ENCODE measurements at places on chromosomes 1 and 21.
A peak's percentile ranks its signal among the peaks of the same experiment; 100 is the strongest.

DNA sequence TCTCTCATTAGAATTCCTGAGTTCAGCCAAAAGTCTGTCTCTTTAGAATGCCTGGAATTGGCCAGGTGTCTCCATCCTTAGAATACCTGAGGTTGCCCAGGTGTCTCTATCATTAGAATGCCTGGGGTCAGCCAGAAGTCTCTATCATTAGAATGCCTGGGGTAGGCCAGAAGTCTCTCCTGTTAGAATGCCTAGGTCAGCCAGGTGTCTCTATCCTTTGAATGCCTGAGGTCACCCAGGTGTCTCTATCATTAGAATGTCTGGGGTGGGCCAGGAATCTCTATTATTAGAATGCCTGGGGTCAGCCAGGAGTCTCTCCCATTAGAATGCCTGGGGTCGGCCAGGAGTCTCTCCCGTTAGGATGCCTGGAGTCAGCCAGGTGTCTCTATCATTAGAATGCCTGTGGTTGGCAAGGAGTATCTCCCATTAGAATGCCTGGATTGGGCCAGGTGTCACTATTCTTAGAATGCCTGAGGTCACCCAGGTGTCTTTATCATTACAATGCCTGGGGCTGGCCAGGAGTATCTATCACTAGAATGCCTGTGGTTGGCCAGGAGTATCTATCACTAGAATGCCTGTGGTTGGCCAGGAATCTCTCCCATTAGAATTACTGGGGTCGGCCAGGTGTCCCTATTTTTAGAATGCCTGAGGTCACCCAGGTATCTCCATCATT, 43.0 kb downstream of the RNF187 start:
- DNase-seq, result no peak

DNA sequence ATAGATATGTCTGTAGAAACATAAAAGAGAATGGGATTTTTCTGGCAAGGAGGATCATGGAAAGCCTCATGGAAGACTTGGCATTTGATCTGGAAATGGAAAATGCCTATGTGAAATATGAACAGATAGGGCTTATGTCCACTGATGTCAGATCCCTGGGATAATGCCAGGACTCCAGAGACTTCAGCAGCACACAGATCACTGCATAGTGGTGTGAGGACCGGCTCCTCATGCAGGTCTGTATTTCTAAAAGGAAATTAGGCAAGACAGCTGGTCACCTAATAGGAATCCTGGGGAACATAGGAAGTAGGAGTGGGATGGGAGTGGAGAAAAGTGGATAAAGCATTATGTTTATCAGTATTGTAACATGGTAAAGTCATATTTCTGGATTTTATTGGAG, 56.8 kb upstream of the IPO9 start:
- no peak for DNase-seq

GRCh38 chr1:32100807-32101708, 6.8 kb upstream of the KPNA6 start:
- no peak for DNase-seq

DNA sequence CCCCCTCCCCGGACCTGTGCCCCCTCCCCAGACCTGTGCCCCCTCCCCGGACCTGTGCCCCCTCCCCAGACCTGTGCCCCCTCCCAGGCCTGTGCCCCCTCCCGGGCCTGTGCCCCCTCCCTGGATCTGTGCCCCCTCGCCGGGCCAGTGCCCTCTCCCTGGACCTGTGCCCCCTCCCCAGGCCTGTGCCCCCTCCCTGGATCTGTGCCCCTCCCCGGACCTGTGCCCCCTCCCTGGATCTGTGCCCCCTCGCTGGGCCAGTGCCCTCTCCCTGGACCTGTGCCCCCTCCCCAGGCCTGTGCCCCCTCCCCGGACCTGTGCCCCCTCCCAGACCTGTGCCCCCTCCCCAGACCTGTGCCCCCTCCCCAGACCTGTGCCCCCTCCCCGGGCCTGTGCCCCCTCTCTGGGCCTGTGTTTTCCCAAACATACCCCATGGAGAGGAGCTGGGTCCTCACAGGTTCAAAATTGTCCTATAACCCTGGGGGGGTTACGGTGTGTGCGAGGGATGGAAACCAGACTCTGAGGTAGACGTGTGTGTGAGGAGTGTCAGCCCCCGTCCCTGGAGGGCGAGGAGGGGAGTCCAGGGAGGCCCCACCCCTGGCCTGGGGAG, 47.6 kb upstream of the POFUT2 start:
- DNase-seq, result no peak

DNA sequence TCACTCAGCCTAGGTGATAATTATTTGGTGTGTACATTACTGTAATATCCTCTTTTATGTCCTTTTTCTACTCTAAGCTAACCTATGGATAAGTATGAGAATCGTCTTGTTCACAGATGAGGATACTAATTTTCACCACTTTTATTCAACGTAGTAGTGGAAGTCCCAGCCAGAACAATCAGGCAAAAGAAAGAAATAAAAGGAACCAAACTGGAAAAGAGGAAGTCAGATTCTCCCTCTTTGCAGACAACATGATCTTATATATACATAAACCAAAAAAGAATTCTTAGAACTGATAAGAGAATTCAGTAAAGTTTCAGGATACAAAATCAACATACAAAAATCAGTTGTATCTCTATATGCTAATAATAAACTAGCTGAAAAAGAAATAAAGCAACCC, 12.6 kb upstream of the RGL1 start:
- DNase-seq, result no peak

DNA sequence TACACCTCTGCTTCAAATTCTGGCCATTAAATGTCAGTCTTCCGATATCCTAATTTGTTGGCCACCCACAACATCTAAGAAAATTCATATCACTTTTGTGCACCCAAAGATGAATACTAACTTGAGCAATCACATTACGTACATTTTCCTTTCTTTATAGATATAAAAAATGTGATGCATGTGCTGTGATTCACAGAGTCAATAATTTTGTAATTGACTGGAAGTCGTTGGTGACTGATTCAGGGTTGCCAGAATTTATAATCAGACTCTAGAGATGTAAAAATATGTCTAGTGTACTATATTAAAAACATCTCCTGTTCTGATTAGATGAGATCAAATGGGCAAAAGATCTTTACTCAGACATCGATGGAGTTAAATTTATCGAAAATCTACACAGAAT, 150.0 kb upstream of the KCTD3 start:
- DNase-seq, result no peak

GRCh38 chr1:47555306-47555705, 117.5 kb downstream of the FOXD2 start:
- no peak for DNase-seq

DNA sequence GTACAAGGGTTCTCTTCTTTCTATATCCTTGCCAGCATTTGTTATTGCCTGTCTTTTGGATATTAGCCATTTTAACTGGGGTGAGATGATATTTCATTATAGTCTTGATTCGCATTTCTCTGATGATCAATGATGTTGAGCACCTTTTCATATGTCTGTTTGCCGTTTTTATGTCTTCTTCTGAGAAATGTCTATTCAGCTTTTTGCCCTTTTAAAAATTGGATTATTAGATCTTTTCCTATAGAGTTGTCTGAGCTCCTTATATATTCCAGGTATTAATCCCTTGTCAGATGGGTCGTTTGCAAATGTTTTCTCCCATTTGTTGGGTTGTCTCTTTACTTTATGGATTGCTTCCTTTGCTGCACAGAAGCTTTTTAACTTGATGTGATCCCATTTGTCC, 19.4 kb upstream of the MRPS14 start:
- DNase-seq, result no peak

- no peak for DNase-seq
These were observed 7.8 kb upstream of the LRP8 start for GRCh38 chr1:53335661-53336060.

DNA sequence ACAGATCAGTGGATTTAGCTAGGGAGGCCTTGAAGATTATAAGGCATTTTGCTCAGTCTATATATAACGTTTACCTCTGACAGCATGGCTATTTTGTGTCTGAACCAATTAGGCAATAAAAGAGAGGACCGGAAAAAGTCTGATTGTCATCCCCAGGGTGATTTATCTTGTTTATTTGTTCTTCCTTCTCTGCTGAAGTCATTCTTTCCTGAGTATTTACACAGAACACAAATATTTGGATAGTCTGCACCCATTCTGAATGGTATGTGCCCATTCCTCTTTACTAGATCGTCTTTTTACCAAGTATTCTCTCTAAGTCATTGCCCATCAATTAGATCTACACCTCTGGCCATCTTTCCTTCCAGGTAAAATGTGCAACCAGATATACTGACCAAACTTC, 1602.9 kb downstream of the KCNT2 start:
- no peak for DNase-seq

DNA sequence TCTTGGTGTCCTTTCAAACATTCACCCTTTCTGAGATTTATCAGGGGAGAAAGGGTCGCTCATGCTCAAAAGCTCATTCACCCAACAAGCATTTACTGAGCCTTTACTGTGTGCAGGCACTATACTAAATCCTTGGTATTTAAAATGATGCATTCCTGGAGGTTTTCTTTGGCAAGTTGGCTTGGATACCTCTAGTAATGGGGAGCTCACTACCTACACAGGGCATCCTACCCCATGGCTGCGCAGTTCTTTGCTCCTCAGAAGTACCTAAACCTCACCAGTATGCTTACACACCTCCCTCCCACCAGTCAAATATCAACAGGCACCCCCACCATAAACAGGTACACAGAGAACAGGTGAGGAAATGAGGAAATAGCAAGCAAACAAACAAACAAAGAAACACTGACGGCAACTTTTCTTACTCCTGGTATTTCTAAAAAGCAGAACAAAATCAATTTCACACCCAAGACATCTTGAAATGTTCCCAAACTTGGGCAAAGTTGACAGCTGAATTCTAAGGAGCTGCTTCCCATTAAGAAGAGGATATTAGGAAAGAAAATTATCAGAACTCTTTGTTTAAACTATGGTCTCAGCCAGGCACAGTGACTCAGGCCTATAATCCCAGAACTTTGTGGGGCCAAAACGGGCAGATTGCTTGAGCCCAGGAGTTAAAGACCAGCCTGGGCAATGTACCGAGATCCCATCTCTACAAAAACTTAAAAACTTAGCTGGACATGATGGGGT, 104.8 kb downstream of the PSMG1 start:
- DNase-seq, result no peak

DNA sequence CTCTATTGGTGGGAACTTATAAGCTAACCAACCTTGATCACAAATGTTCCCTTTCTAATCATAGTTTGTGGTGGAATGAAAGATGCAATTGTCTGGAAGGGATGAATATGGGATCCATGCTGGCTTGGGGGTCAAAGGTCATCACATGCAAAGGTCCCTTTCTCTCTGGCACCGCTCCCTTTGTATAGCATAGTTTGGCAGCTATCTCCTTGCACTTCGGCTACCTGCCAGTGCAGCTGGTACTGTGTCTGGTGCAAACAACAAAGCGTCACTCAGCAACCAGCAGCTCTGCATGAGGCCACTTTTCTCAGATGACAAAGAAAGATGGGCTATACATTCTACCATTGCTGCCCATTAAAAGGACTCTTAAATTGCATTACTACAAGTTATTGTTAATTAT, 188.2 kb upstream of the NFIA start:
- DNase-seq, result peak; percentile 92

DNA sequence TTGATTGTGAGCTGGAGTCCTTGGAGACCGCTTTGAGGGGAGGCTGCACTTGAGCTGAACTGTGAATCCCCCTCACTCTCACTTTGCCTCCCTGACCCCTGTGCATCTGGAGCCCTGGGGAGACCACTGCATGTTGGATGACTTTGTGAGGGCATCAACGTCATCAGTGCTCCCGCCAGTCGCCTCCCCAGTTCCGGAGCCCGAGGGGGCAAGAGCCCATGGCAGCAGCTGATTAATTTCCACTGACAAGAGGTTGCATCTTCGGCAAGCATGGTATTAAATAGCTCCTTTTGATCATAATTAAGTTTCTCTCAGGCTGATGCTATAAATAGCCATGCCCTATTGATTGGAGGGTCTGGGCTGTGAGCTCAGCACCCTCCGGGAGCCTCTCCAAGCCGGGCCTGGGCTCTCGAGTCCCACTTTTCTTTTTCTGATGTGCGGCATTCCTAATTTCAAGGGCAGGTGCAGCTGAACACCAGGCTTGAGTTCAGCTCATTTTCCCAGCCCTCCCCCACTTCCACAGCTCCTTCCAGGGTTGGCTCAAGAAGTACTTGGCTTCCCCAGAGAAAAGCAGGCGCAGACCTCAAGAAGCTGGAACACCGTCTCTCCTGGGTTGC, 33.2 kb downstream of the KCND3 start:
- DNase-seq, result no peak

DNA sequence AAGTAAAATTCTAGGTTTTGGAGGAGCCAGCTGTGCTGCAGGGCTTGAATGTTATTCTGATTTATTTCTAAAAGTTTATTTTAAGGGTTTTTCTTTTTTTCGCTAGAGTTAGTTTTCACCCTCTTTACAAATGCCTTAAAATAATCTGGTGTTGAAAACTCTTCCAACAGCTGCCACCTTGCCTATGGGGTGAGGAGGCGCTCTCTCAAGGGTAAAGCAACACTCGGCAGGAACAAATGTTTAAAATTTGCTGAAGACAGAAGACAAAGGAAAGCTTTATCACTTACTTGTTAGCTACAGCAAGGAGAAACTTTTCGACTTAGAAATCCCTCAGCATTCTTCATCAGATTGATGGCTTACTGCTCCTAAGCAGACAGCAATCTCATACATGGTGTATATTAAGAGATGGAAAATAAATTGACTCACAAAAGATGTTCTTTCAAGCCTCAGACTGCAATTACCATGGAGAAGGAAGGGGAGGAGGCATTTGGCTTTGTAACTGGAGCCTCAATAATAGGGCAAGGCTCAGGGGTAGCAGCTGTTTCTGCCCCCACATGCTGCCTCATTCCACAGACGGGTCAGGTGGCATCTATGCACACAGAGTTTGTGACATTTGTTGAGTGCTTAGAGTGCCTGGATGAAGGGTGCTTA, 79.8 kb upstream of the RALGPS2 start:
- peak; percentile 93 for DNase-seq

GRCh38 chr1:179424610-179425009, 58.8 kb downstream of the AXDND1 start:
- DNase-seq, result no peak

- no peak for DNase-seq
These were observed 16.5 kb upstream of the MPZL1 start for GRCh38 chr1:167705250-167705649.

DNA sequence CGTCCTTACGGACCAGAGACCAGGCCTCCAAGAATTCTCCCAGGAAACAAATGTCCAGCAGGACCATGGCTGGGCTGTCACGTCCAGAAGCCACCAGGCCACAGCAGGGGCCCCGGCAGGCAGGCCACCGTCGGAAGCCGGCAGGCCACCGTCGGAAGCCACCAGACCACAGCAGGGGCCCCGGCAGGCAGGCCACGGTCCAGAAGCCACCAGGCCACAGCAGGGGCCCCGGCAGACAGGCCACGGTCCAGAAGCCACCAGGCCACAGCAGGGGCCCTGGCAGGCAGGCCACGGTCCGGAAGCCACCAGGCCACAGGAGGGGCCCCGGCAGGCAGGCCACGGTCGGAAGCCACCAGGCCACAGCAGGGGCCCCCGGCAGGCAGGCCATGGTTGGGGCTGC, 67.0 kb upstream of the PDE9A start:
- no peak for DNase-seq

- DNase-seq, result no peak
These were observed 64.0 kb downstream of the SAMSN1 start for GRCh38 chr21:14482165-14482564.

GRCh38 chr1:108070662-108071061, 105.7 kb upstream of the VAV3 start:
- no peak for DNase-seq

- peak; percentile 78 for DNase-seq
These were observed 9.2 kb upstream of the TTC22 start for GRCh38 chr1:54810153-54810942.
